ENCODE measurements at places on chromosomes 5 and 9. TPM values are rescaled to one million over a fixed set of nuclear protein-coding genes. Genes with fewer than 3 reads are reported as not detected.

DNA sequence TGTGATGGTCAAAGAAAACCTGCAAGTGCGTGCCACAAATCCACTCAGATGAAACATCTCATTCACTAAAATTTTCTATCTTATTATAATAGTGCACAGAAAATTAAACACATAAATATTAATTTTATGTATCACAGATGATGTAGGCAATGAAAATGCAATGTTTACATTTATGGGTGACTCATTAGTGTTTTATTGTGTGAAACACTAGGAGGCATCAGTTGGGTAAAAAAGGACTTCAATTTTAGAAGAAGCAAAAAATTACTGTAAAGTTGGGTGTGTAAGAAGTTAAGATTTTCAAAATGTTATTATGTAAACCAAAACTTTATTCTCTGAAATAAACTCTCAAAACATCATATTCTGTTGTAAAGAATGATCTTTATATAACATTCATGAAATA lies 4.0 kb downstream of the MEF2C start:
- H3K27me3 ChIP-seq, result no peaks in the 10 kb centered on the region
- H3K27ac ChIP-seq, result no peak overlapping the region
- H3K36me3 ChIP-seq, result no peaks in the 10 kb centered on the region
- no peak overlapping the region for H3K4me3 ChIP-seq
- H3K4me1 ChIP-seq, result peaks cover 60% of the 10 kb centered on the region
- DNase-seq, result no peak

- H3K27ac ChIP-seq, result no peak overlapping the region
- H3K36me3 ChIP-seq, result no peaks in the 10 kb centered on the region
- H3K4me1 ChIP-seq, result no peaks in the 10 kb centered on the region
- no peak overlapping the region for H3K4me3 ChIP-seq
These were observed 151.3 kb downstream of the CHSY3 start for GRCh38 chr5:130055572-130055971.

DNA sequence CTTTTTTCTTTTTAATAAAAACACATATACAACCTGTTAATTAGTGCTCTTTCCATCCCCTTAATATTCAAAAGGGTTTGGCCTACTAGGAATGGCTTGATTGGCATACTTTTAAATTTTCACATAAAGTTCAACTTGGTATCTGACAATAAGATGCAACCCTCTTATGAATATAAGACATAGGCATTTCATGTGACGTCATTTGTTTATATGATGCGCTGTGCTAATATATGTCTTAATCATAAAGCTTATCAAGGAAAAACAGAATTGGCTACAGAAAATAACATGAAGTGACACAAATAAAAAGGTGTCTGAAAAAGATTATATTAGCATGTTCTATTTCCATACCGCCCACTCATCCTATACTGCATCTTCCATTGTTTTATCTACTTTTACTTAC lies 1642.4 kb downstream of the EFNA5 start:
- H3K36me3 ChIP-seq, result no peaks in the 10 kb centered on the region
- no peak for DNase-seq
- no peak overlapping the region for H3K4me3 ChIP-seq

- no peaks in the 10 kb centered on the region for H3K27me3 ChIP-seq
- H3K27ac ChIP-seq, result no peak overlapping the region
- H3K4me1 ChIP-seq, result peaks cover 23% of the 10 kb centered on the region
- no peak for DNase-seq
- no peak overlapping the region for H3K4me3 ChIP-seq
These were observed 5.0 kb downstream of the CPEB4 start for GRCh38 chr5:173893192-173893561.

DNA sequence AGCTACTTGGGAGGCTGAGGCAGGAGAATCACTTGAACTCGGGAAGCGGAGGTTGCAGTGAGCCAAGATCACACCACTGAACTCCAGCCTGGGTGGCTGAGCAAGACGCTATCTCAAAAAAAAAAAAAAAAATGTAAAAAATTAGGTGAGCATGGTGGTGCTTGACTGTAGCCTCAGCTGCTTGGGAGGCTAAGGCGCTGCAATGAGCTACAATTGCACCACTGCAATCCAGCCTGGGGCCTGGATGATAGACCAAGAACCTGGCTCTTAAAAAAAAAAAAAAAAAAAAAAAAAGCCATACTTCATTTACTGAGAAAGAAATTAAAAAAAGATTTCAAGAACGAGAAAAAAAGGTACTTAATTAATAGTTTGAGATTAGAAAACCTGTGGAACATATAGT lies 62.1 kb downstream of the SVEP1 start:
- H3K27ac ChIP-seq, result no peak overlapping the region
- peaks cover 3% of the 10 kb centered on the region for H3K27me3 ChIP-seq
- H3K4me1 ChIP-seq, result no peaks in the 10 kb centered on the region
- no peak for DNase-seq

GRCh38 chr5:141879941-141880738 lies 1.9 kb upstream of the PCDH1 start:
- H3K4me1 ChIP-seq, result peaks cover 14% of the 10 kb centered on the region
- no peak overlapping the region for H3K4me3 ChIP-seq
- H3K27me3 ChIP-seq, result peaks cover 20% of the 10 kb centered on the region
- no peak for DNase-seq
- H3K36me3 ChIP-seq, result no peaks in the 10 kb centered on the region

DNA sequence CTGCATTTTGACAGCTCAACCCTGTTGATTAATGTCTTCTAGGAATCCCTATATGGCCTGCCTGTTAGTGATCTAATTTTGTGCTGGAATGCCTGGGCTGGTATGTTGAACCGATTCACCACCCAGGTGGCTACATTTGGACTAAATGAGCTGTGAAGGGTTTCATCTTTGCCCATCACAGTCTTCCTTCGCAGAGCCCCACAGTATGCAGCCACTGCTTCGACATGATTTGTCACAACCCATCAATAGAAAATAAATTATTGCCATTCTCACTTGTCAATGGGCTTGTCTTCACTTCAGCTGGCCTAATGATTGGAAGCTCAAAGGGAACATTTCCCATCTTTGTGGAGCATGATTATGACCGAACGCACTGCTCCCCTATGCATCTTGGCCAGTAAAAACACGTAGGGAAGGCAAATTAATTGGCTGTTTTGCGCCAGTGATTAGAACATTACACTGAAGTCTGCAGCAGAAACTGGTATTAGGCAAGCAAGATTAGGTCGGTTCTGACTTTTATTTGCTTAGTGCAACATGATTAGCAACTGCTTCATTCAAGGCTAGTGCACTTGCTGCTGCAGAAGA lies 408.5 kb downstream of the KIAA0825 start:
- H3K36me3 ChIP-seq, result no peaks in the 10 kb centered on the region
- no peaks in the 10 kb centered on the region for H3K4me1 ChIP-seq
- H3K4me3 ChIP-seq, result no peak overlapping the region

- H3K27ac ChIP-seq, result no peak overlapping the region
- no peak overlapping the region for H3K4me3 ChIP-seq
- H3K27me3 ChIP-seq, result no peaks in the 10 kb centered on the region
- H3K36me3 ChIP-seq, result no peaks in the 10 kb centered on the region
These were observed 107.5 kb upstream of the FBN2 start for GRCh38 chr5:128645581-128645980.

GRCh38 chr9:41229408-41230401 lies 40.6 kb upstream of the ZNG1F start:
- H3K36me3 ChIP-seq, result no peaks in the 10 kb centered on the region
- H3K27ac ChIP-seq, result no peak overlapping the region
- no peaks in the 10 kb centered on the region for H3K27me3 ChIP-seq
- H3K4me3 ChIP-seq, result no peak overlapping the region
- no peaks in the 10 kb centered on the region for H3K4me1 ChIP-seq

GRCh38 chr5:113965225-113965624 lies 396.6 kb upstream of the KCNN2 start:
- H3K27ac ChIP-seq, result no peak overlapping the region
- H3K4me3 ChIP-seq, result no peak overlapping the region
- no peaks in the 10 kb centered on the region for H3K4me1 ChIP-seq
- no peaks in the 10 kb centered on the region for H3K27me3 ChIP-seq

DNA sequence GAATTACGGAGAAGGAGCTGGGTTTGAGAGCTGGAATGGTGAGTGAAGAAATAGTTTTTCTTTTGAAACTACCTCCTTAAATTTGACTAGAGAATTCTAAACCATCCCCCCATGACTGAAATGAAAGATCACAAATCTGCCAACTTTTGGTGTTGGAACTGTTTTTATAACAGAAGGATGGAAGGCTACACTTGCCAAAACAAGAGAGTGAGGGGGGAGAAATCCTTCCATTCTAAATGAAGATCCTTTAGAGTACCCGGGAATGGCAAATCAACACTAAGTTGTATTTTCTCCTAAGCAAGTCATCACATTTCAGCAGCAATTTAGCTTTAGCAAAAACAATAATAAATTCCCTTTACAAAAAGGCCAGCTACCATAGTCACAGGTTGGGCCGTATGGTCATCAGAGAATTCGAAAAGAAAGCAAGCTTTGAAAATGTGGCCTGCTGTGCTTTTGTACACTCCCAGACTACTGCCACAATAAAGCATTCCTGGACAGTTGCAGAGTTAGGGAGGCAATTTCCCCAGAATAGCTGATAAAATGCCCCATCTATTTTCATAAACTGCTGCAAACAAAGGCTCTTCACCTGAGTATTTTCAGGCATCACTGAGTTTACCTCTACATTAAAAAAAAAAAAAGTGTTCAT lies 25.0 kb upstream of the FREM1 start:
- H3K27me3 ChIP-seq, result no peaks in the 10 kb centered on the region
- no peaks in the 10 kb centered on the region for H3K36me3 ChIP-seq
- no peak for DNase-seq

- peaks cover 91% of the 10 kb centered on the region for H3K4me1 ChIP-seq
- DNase-seq, result no peak
- H3K27ac ChIP-seq, result peak overlapping the region; percentile 98
- H3K27me3 ChIP-seq, result no peaks in the 10 kb centered on the region
These were observed 39.0 kb downstream of the ERGIC1 start for GRCh38 chr5:172872997-172873491.

DNA sequence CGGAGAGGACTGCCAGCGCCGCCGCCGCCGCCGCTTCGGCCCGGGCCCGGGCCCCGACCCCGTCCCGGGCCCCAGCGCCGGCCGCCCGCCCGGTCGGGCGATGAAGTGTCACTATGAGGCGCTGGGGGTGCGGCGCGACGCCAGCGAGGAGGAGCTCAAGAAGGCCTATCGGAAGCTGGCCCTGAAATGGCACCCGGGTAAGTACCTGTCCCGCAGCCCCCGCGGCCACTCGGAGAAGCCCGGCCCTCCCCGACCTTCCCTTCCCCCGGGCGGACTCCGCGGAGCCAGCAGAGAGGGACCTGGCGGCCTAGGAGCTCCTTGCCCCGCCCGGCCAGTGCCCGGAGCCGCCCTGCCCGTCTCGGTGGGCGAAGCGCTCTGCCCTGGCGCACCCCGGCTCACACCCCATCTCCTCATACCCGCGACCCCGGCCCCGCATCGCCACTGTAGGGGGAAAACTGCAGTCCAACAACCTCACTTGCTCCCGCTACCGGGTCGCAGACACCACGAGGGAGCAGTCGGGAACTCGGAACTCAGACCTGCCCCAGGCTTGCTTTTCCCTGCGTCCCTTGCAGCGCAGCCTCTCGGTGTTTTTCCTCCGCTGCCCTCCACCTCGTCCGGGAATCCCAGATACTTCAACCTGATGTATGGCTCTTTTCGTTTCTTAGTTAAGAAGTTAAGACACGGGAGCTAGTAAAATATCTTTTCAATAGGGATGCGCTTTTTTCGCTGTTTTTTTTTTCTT lies 532 bp downstream of the DNAJC21 start:
- DNase-seq, result no peak
- no peaks in the 10 kb centered on the region for H3K27me3 ChIP-seq
- peaks cover 24% of the 10 kb centered on the region for H3K36me3 ChIP-seq
- H3K4me1 ChIP-seq, result peaks cover 17% of the 10 kb centered on the region
- H3K4me3 ChIP-seq, result peak overlapping the region; percentile 96

GRCh38 chr9:108180541-108180940 lies 675.2 kb downstream of the ACTL7B start:
- no peaks in the 10 kb centered on the region for H3K36me3 ChIP-seq
- DNase-seq, result no peak
- H3K27me3 ChIP-seq, result no peaks in the 10 kb centered on the region
- no peak overlapping the region for H3K27ac ChIP-seq

GRCh38 chr5:78888580-78889368 lies 96.3 kb downstream of the ARSB start:
- H3K36me3 ChIP-seq, result no peaks in the 10 kb centered on the region
- DNase-seq, result no peak
- no peaks in the 10 kb centered on the region for H3K4me1 ChIP-seq
- H3K4me3 ChIP-seq, result no peak overlapping the region
- no peak overlapping the region for H3K27ac ChIP-seq

GRCh38 chr5:66653325-66653724 lies 57.1 kb downstream of the MAST4 start:
- H3K27me3 ChIP-seq, result no peaks in the 10 kb centered on the region
- no peak overlapping the region for H3K27ac ChIP-seq
- no peak overlapping the region for H3K4me3 ChIP-seq
- H3K4me1 ChIP-seq, result no peaks in the 10 kb centered on the region
- no peak for DNase-seq

- H3K36me3 ChIP-seq, result peaks cover 10% of the 10 kb centered on the region
- H3K27me3 ChIP-seq, result no peaks in the 10 kb centered on the region
- peaks cover 29% of the 10 kb centered on the region for H3K4me1 ChIP-seq
These were observed 2.8 kb downstream of the SRA1 start for GRCh38 chr5:140554454-140554853.

- H3K27me3 ChIP-seq, result no peaks in the 10 kb centered on the region
- H3K27ac ChIP-seq, result peak overlapping the region; percentile 93
- DNase-seq, result peak; percentile 28
- H3K36me3 ChIP-seq, result peaks cover 2% of the 10 kb centered on the region
- H3K4me3 ChIP-seq, result peak overlapping the region; percentile 94
These were observed 28.8 kb upstream of the MGAT1 start for GRCh38 chr5:180831139-180832093.

DNA sequence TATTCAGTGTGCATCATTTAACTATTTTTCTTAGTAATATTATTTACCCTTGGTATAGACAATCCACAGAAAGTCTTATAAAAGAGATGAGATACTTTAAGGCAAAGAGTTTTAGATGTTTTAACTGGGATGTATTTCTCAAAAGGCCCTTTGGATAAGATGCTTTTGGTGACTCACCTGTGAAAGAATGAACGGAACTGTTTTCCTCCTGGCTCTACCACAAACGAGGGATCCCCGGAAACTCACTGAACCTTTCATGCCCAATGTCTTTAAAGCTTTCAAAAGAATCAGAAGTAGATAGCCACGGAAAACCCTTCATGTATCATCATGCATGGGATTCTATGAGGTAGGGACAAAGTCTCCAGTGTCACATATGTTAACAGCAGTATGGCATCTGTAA lies 1.6 kb downstream of the ZNF782 start:
- H3K4me1 ChIP-seq, result peaks cover 9% of the 10 kb centered on the region
- H3K27ac ChIP-seq, result no peak overlapping the region
- DNase-seq, result no peak
- H3K36me3 ChIP-seq, result peaks cover 4% of the 10 kb centered on the region
- H3K4me3 ChIP-seq, result peak overlapping the region; percentile 78

The FABP6 gene
- total RNA-seq, result 0.31 TPM

The TEX48 gene
- not detected for total RNA-seq

The FGD3 gene
- 0.80 TPM for total RNA-seq

The ZNF354C gene
- total RNA-seq, result 4.3 TPM

The TUT7 gene
- 12.5 TPM for total RNA-seq

The TAF11L5 gene
- not detected for total RNA-seq

The CLIC3 gene
- 6.2 TPM for total RNA-seq

The ECM2 gene
- total RNA-seq, result not detected

The C9 gene
- 0.05 TPM for total RNA-seq

The HSPA4 gene
- total RNA-seq, result 247 TPM

The PHF19 gene
- total RNA-seq, result 91.1 TPM

Data from Panc1 (cell line).